Activated CD8-positive, alpha-beta T cell treated with anti-CD3 and anti-CD28 coated beads for 36 hours (primary cell): ENCODE measurements at places on chromosomes 11 and 22. TPM values are rescaled to one million over a fixed set of nuclear protein-coding genes. Genes with fewer than 3 reads are reported as not detected.
A peak's percentile ranks its signal among the peaks of the same experiment; 100 is the strongest.

Gene MRGPRX3
- total RNA-seq, result not detected

GRCh38 chr11:54930930-54931329, 224.3 kb downstream of the OR4A5 start:
- no peak overlapping the region for H3K4me3 ChIP-seq
- H3K27ac ChIP-seq, result no peak overlapping the region
- peaks cover 7% of the 10 kb centered on the region for H3K36me3 ChIP-seq
- DNase-seq, result no peak

- no peak overlapping the region for H3K4me3 ChIP-seq
- no peaks in the 10 kb centered on the region for H3K4me1 ChIP-seq
- no peaks in the 10 kb centered on the region for H3K36me3 ChIP-seq
- DNase-seq, result no peak
- H3K27me3 ChIP-seq, result no peaks in the 10 kb centered on the region
Measured at GRCh38 chr11:2795491-2795991, 90.0 kb downstream of the CDKN1C start.

Gene CCDC34
- total RNA-seq, result 28.5 TPM

Gene CCDC116
- not detected for total RNA-seq

- no peaks in the 10 kb centered on the region for H3K36me3 ChIP-seq
- DNase-seq, result no peak
- H3K27ac ChIP-seq, result no peak overlapping the region
- H3K4me1 ChIP-seq, result no peaks in the 10 kb centered on the region
- no peak overlapping the region for H3K4me3 ChIP-seq
Measured at GRCh38 chr11:129723146-129723760, 92.4 kb upstream of the TMEM45B start.

GRCh38 chr22:20793748-20794649, 20.1 kb downstream of the SERPIND1 start:
- no peaks in the 10 kb centered on the region for H3K4me1 ChIP-seq
- no peak overlapping the region for H3K27ac ChIP-seq
- no peak for DNase-seq
- H3K4me3 ChIP-seq, result no peak overlapping the region
- H3K27me3 ChIP-seq, result no peaks in the 10 kb centered on the region

Gene HDAC10
- total RNA-seq, result 44.3 TPM

DNA sequence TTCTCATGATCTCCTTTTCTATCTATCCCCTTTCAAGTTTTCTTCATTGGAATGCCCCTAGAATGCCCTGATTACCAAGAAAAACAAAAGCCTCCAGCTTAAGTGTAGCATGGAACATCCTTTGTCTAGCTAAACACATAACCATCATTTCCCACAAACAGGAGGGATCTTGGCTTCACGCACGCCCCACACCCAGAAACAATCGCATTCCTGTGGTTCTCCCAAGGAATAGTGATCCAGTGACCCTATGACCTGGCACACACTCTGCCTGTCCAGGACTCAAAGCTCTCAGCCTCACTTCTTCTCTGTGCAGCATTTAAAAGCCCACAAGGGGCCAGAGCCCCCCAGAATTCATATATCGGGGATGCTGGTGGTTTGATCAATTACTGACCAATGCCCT, 9.3 kb upstream of the POU2AF1 start:
- DNase-seq, result no peak
- peaks cover 4% of the 10 kb centered on the region for H3K27me3 ChIP-seq
- no peak overlapping the region for H3K27ac ChIP-seq
- peaks cover 1% of the 10 kb centered on the region for H3K36me3 ChIP-seq
- H3K4me1 ChIP-seq, result peaks cover 7% of the 10 kb centered on the region

- no peak overlapping the region for H3K4me3 ChIP-seq
- H3K36me3 ChIP-seq, result no peaks in the 10 kb centered on the region
- no peaks in the 10 kb centered on the region for H3K27me3 ChIP-seq
- no peaks in the 10 kb centered on the region for H3K4me1 ChIP-seq
- no peak overlapping the region for H3K27ac ChIP-seq
- DNase-seq, result no peak
Measured at GRCh38 chr11:64090806-64091516, 55.2 kb downstream of the FLRT1 start.

DNA sequence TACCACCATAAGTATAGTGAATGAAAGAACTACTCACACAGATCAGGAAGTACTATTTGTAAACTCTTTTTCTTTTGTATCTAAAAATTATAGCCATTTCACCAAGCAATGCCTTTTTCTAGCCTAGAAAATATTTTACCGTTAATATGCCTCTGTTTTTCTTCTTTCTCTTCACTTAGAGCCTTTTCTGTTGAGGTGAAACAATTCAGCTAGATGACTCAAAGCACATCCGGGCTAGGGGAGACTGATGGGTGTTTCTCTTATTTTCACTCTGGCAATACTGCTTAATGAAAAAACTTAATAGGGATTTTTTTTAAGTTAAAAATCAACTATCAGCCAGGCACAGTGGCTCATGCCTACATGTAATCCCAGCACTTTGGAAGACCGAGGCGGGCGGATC, 93.3 kb downstream of the SGSM3 start:
- H3K36me3 ChIP-seq, result peaks cover 23% of the 10 kb centered on the region
- no peaks in the 10 kb centered on the region for H3K27me3 ChIP-seq
- peak overlapping the region; percentile 95 for H3K4me3 ChIP-seq
- H3K4me1 ChIP-seq, result peaks cover 48% of the 10 kb centered on the region

Gene ADSL
- total RNA-seq, result 160 TPM

GRCh38 chr22:33302049-33302545, 243.9 kb upstream of the SYN3 start:
- H3K27me3 ChIP-seq, result no peaks in the 10 kb centered on the region
- H3K4me3 ChIP-seq, result no peak overlapping the region
- H3K4me1 ChIP-seq, result no peaks in the 10 kb centered on the region
- H3K27ac ChIP-seq, result no peak overlapping the region
- DNase-seq, result peak; percentile 75

Gene OR51I2
- not detected for total RNA-seq

Gene ZC3H12C
- total RNA-seq, result 0.40 TPM

GRCh38 chr11:37504060-37504611, 906.1 kb upstream of the RAG2 start:
- peaks cover 9% of the 10 kb centered on the region for H3K4me1 ChIP-seq
- no peak overlapping the region for H3K4me3 ChIP-seq

DNA sequence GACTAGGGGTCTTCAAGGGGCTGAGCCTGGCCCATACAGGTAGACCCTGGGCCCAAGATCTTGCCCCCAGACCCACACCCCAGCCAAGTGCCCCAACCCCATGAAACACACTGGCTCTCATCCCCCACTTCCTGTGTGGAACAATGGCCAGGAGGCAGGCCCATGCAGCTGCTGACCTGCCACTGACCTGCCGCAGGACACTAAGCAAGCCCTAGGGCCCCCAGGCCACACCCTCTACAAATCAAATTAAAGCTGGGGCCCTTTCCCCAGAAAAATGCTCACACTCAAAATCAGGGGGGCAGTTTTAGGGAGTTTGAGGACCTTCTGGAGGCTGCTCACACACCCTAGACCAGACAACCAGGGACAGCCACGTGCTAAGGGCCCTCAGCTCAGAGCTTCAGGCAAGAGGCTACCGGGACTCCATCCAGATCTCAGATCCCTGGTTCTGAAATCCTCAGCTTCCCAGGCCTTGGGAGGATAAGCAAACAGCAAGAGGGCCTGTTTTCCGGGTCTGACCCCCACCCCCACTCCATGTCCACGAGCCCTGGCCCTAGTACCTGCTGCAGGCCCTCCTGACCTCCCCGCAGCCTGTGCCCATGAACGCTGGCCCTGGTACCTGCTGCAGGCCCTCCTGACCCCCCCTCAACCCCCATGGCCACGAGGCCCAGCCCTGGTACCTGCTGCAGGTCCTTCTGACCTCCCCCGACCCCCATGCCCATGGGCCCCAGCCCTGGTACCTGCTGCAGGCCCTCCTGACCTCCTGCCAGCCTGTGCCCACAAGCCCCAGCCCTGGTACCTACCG, 10.0 kb downstream of the CARD10 start:
- no peaks in the 10 kb centered on the region for H3K27me3 ChIP-seq
- no peak overlapping the region for H3K27ac ChIP-seq
- H3K36me3 ChIP-seq, result no peaks in the 10 kb centered on the region
- DNase-seq, result no peak

Gene PRR14L
- 40.2 TPM for total RNA-seq

DNA sequence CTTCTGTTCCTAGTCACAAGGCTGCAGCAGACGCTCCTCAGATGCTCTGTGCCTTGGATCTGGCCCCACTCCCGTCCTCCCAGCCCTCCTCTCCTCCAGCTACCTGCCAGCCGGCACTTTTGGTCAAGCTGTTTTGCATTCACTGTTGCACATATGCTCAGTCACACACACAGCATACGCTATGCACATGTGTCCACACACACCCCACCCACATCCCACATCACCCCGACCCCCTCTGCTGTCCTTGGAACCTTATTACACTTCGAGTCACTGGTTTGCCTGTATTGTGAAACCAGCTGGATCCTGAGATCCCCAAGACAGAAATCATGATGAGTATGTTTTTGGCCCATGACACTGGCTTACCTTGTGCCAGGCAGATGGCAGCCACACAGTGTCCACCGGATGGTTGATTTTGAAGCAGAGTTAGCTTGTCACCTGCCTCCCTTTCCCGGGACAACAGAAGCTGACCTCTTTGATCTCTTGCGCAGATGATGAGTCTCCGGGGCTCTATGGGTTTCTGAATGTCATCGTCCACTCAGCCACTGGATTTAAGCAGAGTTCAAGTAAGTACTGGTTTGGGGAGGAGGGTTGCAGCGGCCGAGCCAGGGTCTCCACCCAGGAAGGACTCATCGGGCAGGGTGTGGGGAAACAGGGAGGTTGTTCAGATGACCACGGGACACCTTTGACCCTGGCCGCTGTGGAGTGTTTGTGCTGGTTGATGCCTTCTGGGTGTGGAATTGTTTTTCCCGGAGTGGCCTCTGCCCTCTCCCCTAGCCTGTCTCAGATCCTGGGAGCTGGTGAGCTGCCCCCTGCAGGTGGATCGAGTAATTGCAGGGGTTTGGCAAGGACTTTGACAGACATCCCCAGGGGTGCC, 109.8 kb downstream of the BCR start:
- H3K4me1 ChIP-seq, result no peaks in the 10 kb centered on the region
- no peak overlapping the region for H3K4me3 ChIP-seq
- H3K27ac ChIP-seq, result no peak overlapping the region
- peak; percentile 69 for DNase-seq

GRCh38 chr11:118514103-118514502, 13.2 kb upstream of the TTC36 start:
- DNase-seq, result no peak
- H3K27me3 ChIP-seq, result no peaks in the 10 kb centered on the region
- peaks cover 40% of the 10 kb centered on the region for H3K36me3 ChIP-seq
- peak overlapping the region; percentile 60 for H3K27ac ChIP-seq
